ENCODE measurements at places on chromosomes 6 and 20.

- H3K4me1 ChIP-seq, result no peaks in the 10 kb centered on the region
- no peak for DNase-seq
- H3K36me3 ChIP-seq, result no peaks in the 10 kb centered on the region
- H3K4me3 ChIP-seq, result no peak overlapping the region
- H3K27me3 ChIP-seq, result no peaks in the 10 kb centered on the region
- no peak overlapping the region for H3K27ac ChIP-seq
Measured at GRCh38 chr6:6121943-6122342, 115.2 kb upstream of the NRN1 start.

DNA sequence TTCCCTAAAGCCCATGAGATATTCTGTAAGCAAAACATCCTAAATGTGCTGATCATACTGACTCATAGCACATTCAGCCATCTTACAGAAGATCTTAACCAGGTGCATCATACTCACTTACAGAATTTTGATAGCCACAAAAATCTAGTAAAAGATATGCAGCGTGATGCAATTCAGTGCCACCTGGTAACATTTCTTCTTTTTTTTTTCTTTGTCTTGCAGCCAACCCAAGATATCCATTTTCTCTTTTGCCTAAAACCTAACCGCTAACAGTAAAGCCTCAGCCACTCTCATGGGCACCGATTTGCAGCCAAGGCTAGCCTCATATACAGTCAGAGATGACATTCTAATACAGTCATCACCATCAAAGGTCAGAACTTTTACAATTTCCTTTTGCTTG lies 293.3 kb downstream of the HACE1 start:
- DNase-seq, result peak; percentile 58
- no peaks in the 10 kb centered on the region for H3K4me1 ChIP-seq
- H3K27me3 ChIP-seq, result no peaks in the 10 kb centered on the region

GRCh38 chr6:107917451-107918375 lies 40.3 kb downstream of the SEC63 start:
- H3K27ac ChIP-seq, result no peak overlapping the region
- H3K4me3 ChIP-seq, result no peak overlapping the region
- no peak for DNase-seq
- H3K27me3 ChIP-seq, result no peaks in the 10 kb centered on the region
- H3K4me1 ChIP-seq, result no peaks in the 10 kb centered on the region

- no peaks in the 10 kb centered on the region for H3K36me3 ChIP-seq
- H3K4me1 ChIP-seq, result peaks cover 5% of the 10 kb centered on the region
- peak overlapping the region; percentile 53 for H3K4me3 ChIP-seq
Measured at GRCh38 chr6:136921381-136921935, 643 bp upstream of the SLC35D3 start.

DNA sequence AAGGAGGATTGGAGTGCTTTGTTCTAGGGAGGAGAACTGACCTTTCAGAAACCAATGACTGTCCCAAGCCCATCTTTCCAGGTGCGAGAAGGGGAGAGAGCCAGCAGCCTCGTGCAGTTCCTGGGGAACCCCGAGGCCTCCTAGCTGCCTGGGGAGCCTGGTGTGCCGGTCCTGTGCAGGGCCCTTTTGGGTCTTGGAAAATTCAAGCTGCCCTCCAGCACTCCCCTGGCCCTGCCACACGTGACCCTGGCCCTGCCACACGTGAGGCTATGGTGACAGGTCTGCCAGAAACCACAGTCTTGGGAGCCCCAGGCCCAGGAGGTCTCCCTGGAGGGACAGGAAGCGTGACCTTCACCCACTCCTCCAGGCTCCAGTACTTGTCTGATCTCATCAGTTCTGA lies 15.7 kb downstream of the IP6K3 start:
- no peak for DNase-seq
- H3K36me3 ChIP-seq, result no peaks in the 10 kb centered on the region
- H3K4me3 ChIP-seq, result no peak overlapping the region

- H3K4me3 ChIP-seq, result no peak overlapping the region
- no peaks in the 10 kb centered on the region for H3K27me3 ChIP-seq
- peak; percentile 52 for DNase-seq
- H3K4me1 ChIP-seq, result no peaks in the 10 kb centered on the region
Measured at GRCh38 chr6:54191461-54191860, 80.2 kb downstream of the MLIP start.

DNA sequence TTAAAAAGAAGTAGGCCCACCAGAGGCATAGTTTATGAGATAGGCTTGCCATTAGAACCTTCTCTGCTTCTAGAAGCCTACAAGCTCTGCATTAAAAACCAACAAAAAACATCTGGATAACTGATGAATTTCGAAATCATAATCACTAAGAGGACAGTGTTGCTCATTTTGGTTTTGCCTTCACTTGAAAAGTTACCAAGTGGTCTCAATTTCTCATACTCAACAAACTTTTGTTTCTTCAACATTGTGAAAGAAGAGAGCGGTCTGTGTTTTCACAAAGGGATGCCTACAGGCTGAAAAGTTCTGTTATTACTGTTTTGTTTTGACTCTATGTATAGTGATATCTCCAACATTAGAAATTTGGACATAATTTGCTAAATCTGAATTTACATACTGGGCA lies 98.9 kb downstream of the PDSS2 start:
- no peak for DNase-seq
- peaks cover 5% of the 10 kb centered on the region for H3K4me1 ChIP-seq
- no peak overlapping the region for H3K4me3 ChIP-seq
- no peak overlapping the region for H3K27ac ChIP-seq
- H3K27me3 ChIP-seq, result no peaks in the 10 kb centered on the region

DNA sequence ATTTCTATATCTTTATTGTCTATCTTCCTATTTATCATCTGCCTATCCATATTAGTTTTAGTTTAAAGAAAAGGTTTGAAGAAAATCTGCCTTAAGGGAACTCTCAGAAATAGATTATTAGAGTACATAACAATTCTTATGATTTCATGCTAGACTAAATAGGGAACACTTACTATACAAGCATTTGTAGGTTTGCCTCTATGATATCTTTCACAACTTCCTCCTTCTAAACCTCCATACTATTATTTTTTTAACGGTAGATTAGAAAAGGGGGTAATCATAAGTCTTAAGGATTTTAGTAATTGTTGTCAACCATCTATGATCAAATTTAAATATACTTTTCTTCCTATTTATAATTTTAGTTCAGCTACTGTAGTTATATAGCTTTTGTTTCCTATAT lies 11.6 kb upstream of the DSE start:
- no peak overlapping the region for H3K27ac ChIP-seq
- no peaks in the 10 kb centered on the region for H3K36me3 ChIP-seq
- DNase-seq, result no peak
- no peak overlapping the region for H3K4me3 ChIP-seq
